CD4-positive, alpha-beta T cell treated with Interleukin-1 beta for 1 hour (primary cell): ENCODE measurements at places on chromosomes 4 and X.

- peak; percentile 65 for DNase-seq
These were observed 10.3 kb downstream of the CYP4V2 start for GRCh38 chr4:186201535-186202230.

- no peak for DNase-seq
These were observed 110.5 kb upstream of the FAM47C start for GRCh38 chrX:36897690-36898089.

DNA sequence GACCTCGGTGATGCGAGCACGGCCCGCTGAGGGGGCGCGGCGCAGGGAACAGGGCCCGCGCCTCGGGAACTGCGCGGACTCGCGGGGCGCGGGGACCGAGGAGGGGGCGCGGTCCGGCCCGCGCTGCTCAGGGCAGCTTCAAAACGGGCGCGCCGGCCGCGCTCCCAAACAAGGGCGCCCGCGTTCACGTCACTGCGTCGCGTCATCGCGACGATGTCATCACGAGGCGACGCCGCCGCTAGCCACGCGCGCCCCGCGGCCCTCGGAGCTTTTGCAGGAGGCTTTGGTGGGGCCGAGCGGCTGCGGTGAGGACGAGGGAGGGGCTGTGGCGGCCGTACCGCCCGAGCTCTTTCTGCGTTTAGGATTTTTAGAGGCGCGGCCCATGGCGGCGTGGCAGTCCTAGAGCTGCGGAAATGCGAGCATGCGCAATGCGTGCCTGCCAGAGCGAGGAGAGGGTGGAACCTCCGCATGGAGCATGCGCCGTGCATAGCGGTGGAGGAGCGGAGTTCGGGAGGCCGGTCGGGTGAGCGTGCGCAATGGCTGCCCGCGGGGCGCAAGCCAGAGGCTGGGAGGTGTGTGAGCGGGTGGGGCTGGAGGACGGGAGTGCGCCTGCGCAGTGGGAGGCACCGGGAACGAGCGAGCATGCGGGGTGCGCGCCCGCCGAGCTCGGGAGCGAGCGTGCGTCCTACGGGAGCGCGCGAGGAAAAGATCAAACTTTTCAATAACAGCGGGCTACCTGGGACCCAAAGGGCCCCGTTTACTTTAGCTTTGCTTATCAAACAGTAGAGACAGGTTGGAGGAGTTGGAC lies at the start of gene PPP2R3B:
Gene PPP2R3B, minus strand, starts transcription at position 140 of the 808 bp plus-strand sequence. CDS start 216 bp downstream, outside the sequence.
- peak; percentile 100 for DNase-seq

DNA sequence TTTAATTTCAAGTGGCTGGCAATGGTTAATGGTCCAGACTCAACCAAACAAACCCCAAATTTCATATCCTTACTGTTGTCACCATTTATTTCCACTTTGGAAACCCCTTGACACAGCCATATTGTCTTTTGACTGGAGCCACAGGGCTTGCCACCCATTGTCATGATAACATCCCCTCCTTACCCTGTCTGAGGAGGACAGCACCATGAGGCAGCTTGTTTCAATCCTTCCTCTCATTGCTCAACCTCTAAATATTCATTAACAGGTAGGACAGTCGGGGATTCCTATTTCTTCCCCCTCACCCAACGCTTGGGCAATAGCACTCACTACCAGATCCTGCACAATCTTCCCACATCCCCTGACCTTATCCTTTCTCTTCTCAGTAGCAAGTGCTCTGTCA lies 92.1 kb downstream of the CEP135 start:
- no peak for DNase-seq

DNA sequence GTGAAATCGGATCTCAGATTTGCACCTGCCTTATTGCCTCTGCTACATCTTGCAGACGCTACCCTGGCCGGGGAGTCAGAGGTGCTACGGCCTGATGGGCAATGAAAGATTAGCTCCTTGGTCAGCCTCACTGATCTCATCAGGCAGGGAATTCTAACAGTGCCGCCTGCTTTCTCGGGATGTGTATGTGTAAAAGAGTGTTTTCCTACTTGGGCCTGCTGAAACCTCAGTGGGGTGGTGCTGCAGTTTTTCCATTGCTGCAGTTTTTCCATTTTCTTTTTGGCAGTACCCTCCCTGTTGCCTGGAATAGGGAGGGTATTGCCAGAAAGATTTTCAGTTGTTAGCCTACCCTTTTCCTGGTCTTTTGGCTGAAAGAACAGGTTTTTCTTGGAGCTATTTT lies 117.5 kb downstream of the CDKL5 start:
- no peak for DNase-seq

DNA sequence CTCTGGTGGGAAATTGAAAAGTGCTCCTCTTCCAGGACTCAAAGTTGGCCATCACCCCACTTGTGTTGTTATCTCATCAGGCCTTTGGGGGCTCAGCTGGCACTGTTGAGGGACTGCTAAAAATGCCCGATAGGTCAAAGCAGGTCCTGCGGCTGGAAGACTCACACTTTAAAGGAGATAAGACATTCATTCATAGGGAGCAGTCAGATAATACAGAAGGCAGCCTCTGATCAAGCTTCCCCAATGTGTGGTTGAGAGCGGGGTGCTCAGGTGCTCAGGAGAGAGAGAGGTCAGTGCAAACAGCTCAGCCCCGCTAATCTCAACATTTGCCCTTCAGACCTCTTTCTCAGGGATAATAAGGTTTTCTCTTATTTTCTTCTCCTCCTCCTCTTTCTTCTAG lies 70.3 kb downstream of the TMEM154 start:
- no peak for DNase-seq
